ENCODE measurements at places on chromosomes 11 and 22.

GRCh38 chr11:128424851-128425285 lies 162.5 kb downstream of the ETS1 start:
- DNase-seq: no peak

- no peak for DNase-seq
Observed at GRCh38 chr22:28544431-28544868, 135.2 kb downstream of the TTC28 start.

DNA sequence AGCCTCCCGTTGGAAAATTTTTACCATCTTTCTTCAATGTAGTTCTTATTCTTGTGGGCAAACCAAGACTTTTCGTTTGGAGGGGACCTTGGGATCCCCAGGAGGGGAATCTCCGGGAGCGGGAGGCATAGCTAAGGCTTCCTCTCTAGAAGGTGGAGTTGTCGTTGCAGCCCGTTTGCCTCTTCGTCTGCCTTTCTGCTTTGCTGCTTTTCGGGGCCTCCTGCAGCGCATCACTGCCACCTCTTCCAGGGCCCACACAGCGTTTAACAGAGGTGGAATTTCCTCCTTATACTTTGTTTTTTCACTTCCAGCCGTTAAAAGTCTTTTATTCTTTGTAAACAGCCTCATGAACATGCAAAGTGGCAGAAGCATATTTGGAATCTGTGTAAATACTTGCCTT lies 3.5 kb upstream of the IFITM3 start:
- no peak for DNase-seq

GRCh38 chr22:42299586-42300258 lies 29.3 kb upstream of the TCF20 start:
- no peak for DNase-seq

- no peak for DNase-seq
Observed at GRCh38 chr22:46982635-46983034, 220.2 kb downstream of the TBC1D22A start.

GRCh38 chr11:15093432-15093831 lies 20.0 kb downstream of the CALCB start:
- no peak for DNase-seq

All from activated naive CD4-positive, alpha-beta T cell (primary cell).